ENCODE measurements at places on chromosomes 12 and 14.
A peak's percentile ranks its signal among the peaks of the same experiment; 100 is the strongest.

DNA sequence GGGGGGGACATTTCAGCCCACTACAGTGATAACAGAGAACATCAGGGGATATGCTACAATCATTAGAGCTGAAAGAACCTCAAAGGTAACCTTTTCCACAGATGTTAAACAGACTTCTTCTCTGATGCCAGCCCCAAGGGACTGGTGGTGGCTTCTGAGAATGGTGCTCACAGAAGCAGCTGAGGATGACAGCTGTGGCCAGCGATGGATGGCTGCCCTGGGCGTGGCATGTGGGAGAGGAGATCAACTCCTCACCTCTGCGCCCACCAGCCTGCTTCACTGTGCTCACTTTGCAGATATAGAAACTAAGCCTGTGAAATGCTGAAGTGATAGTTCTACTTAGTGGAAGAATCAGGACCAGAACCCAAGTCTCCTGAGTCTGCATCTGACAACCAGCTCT is 33.0 kb downstream of the FOXN3 start:
- no peak for DNase-seq

- DNase-seq = no peak
These were observed 25.6 kb downstream of the TCTN1 start for GRCh38 chr12:110639336-110640141.

DNA sequence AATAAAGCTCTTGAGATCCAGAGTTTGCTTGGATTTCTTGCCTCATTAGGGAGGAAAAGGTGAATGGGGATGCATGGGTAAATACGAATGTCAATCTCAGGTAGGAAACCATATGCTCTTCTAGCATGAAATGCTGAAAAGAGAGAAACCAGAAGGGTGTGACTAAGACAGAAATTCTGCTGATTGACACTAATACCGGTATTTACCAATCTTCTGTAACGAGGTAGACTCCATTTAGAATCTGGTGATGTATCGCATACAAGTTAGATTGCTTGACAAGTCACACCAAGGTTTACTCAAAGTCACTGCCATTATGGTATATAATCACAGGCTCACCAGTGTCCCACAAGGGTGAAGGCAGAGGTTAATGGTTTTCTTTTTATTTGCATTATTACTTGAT is 337.9 kb downstream of the NRXN3 start:
- no peak for DNase-seq

- no peak for DNase-seq
These were observed 9.9 kb upstream of the CEP83 start for GRCh38 chr12:94469522-94469921.

DNA sequence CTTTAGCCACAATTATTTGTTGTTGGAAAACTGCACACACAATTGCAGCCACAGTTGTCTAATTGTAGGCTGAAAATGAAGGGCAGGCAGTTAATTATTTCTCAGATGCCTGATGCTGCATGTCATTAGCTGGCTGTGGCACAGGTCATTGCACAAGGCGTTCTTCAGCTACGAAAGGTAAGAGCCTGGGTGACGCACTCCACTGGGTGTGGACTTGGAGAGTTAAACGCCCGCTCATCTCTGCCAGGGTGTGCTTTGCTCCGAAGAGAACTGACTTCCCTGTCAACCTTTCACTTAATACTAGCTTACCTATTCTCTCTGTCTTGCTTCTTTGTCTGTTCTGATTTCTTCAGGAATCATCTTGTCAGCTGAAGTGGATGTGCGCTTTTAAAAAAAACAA is 91.4 kb upstream of the CPM start:
- DNase-seq = peak; percentile 94

DNA sequence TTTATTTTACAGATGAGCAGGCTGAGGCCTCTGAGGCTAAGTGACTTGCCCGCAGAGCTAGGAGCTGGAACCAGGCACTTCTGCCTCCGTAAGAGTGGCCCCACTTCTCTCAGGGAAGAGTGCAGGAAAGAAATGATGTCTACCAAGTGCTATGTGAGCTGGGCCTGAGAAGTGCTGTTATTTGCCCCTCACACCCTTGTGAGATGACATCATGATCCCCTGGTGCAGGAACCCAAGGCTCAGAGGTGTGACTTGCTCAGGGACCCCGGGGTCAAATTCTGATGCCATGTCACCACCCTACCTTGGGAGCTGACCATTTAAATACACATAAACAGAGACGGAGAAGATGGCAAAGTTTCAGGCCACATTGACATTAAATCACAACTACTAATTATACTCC is 63.7 kb upstream of the DDX11 start:
- no peak for DNase-seq

DNA sequence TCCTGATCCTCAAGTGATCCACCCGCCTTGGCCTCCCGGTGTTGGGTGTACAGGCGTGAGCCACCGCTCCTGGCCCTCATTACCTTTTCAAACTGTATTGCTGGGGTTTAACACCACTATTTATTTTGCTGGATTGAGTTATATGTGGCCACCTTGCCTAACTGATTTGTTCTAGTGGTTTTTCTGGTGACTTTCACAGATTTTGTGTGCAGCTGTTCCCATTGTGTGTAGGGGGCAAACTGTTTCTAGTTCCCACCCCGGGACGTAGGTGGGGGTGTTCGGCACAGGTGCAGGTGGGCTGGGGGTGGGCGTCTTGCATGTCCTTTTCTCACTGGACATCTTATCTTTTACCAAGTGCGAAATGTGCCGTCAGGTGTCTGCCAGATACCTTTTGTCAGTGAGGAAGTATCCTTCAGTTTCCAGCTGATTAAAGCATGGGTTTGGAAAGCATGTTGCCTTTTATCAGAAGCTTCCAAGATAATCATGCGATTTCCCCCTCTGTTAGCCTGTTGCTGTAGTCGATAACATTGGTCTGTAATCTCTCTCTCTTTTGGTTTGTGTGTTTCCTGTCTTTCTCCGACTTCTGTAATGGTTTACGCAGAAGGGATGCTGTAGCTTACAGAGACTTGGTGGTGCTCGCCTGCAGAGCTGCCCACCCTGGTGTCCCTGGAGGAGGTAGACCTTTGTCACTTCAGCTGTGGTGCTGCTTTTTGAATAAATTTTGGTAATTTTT is 33.6 kb downstream of the AACS start:
- DNase-seq = no peak

GRCh38 chr14:87142551-87143211 is 850.3 kb downstream of the GALC start:
- no peak for DNase-seq

DNA sequence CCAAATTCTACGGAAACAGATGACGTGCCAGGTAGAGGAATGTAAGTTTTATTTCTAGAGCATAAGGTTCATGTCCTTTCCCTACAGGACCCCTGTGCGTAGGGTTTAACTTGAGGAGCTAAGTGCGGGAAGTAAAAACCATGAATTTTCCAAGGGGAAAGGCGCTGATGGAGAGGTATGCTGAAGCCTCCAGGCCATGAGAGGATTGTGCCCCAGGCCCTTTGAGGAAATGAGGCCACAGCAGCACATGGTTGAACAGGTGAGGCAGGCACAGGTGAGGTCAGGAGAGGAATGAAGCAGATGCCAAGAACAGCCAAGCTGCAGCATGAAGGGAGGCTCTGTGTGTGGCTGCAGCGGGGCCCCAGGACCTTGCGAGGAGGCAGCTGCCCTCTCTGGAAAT is 14.7 kb downstream of the ESRRB start:
- no peak for DNase-seq

DNA sequence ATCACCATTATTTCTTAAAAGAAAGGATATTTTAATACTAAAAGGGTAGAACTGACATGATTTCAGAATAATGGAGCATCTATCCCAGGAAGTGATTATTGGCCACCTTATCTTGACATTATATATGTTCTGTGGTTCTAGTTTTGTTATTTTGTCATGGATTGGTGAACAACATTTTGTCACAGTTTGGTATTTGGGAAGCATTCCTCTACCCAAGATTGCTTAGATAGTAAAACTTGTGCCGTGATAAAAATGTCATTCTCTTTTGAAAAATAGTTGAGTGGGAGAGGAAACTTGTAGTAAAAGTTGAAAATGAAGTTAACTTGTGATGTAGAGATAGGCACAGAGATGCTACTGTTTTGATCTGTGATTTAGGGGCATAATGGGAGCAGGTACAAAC is 65.7 kb downstream of the TMX1 start:
- no peak for DNase-seq

GRCh38 chr14:66507722-66508546 is at the start of gene GPHN:
TSS of gene GPHN (plus strand) at chr14:66508147.
- peak; percentile 99 for DNase-seq

DNA sequence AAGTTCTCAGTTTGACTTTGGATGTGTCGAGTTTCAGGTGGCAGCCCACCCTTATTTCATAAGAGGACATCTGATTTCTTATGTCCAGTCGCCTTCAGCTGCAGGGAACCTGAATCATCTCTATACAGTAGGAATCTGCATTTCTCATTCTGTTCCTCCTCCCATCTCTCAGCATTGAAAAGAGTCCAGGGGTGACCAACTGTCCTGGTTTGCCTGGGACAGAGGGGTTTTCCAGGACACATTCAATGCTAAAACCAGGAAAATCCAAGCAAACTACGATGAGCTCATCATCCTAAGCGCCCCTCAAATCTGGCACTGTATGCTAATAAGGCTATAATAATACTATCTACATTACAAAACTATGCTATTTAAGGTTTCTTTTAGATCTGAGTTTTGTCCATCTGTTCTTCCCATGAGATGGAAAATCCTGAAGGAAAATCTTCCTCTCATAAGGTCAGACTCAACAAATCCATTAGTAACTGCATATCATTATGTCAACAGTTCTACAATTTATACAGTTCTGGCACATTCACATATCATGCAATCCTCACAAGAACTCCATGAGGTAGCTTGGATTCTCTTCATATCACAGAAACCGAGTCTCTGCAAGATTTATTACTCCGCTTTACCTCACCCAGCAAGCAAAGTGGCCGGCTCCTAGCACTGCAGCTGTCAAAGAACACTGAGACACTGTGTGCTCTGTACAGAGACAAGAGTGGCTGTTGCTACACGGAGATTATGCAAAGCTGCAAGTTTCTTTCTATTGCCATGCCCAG is 15.6 kb upstream of the CALM1 start:
- peak; percentile 78 for DNase-seq

DNA sequence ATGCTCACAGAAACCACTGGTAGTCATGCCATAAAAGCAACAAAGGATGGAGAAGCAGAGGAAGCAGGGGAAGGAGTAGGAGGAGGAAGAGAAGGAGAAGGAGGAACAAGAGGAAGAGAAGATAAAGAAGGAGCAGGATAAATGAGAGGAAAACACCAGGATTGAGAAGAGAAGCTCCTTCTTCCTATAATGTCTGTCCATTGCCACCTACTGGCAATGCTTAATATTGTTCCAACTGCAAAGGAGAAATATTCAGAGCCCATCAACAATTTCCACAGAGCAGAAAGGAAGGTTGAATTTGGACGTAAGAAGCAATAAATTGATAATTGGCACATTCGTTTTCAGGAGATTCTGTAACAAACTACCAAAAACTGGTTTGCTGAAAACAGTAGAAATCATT is 898.4 kb downstream of the SLC16A7 start:
- peak; percentile 14 for DNase-seq

DNA sequence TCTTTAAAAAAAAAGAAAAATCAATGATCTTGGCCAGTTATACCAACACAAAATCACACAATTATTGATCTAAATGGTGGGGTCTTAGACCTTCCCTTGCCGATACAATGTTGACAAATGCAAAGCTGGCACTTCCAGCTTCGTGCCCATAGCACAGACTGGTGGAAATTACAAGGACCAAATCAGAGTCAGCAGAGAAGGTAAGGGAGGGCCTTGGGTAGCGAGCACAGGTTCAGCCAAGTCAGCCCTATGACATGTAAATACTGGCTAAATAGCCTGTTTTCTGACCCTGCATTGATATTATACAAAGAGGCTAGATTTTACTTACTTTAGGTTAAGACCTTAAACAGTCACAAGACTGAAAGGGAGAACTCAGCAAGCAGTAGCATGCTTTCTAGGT is 30.3 kb upstream of the WDR89 start:
- no peak for DNase-seq

DNA sequence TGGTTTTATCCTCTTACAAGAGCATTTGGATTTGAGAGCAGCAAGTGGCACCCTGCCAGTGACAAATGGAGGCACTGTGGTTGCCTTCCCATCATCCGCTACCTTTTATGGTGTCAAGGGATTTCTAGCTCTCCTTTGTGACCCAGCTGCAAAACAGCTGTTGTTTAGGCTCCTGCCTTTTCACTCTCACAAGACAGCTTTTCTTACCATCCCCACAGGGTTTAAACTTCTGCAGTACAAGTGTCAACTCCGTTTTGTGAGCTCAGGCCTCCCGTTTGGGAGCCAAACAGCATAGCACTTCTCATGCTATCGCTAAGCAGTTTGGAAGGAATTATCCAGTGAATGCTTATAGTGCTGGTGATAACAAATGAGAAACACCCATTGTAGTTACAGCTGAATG is 331.4 kb downstream of the TMTC2 start:
- DNase-seq = no peak

DNA sequence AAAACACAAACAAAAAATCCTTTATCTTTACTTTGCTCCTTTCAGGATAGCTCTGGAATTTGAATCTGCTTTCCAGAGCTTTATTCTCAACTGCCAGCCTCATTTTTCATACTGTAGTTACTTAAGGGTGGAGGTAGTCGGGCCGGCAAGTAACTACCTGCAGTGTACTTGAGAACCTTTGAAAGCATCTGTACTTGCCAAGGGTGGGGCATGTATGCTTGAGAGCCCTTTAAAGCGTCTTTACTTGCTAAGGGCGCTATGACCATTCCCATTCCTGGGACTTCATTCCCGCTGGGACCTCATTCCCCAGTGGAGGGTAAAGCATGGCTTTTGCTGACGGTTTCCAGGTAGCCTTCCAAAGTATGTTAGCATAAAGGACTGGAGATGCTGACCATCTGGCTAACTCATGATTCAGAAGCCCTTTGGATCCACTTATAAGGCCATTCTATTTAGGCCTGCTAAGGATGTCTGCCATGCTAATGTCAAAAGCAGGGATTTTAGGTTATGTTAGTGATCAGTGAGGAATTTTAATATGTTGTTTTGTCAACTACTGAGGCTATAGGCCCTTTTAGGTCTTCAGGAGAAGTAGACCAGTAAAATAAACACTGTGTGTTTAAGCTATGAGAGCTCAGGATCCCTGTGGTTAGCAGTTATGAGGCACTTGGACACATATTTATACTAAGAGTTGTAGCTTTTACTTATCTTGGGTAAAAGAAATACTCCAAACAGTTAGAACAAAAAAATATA is 74.9 kb downstream of the CRADD start:
- DNase-seq = no peak

DNA sequence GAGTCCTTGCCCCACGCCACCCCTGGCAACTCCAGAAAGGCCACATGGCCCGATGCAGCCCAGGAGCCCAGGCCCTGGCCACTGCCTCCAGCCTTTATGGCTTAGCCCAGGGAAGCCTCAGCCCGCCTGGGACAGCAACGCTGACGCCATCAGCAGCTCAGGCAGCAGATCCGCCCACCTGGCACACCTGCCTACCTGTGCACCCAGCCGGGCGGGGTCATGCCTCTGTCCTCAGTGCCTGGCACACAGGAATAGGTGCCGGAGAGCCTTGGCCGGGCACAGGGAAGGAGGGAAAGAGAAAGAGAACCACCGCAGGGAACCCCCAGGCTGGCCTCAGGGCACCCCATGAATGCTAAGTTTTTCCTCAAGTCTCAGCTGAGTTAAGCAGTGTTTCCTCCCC is 21.1 kb downstream of the BEGAIN start:
- no peak for DNase-seq

Measured in large intestine (tissue), 12 donors.